ENCODE measurements at places on chromosomes 11 and 22.

DNA sequence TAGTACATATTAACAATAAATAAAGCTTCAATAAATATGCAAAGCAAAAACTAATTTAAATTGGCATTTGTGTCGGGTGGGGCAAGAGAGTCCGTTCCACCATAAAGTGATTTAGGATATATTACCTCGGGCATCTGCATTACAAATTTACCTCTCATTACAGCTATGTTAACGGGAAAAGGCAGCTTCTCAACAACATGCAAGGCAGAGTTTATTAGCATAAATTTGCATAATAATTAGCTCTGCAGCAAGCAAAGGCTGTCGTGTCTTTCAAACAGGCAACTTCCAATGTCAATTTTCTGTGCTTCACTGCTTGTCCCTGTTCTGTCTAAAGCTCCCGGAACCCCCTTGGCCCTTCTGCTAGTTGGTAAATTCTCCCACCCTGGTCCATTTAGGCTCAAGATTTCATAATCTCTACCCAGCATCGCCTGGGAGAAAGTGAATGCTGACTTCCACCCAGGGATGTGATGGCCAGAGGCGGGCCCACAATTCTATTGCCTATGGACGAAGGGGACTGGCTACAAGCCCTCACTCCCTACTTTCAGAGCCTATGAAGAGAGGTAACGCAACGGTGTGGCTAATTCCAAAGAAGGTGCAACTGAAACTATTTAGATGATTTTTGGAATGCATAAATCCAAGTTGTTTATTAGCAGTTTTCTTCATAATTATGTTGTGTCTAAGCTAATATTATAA lies 462.1 kb downstream of the OPCML start:
- no peak for DNase-seq

GRCh38 chr11:104124979-104125378 lies 39.0 kb downstream of the PDGFD start:
- no peak for DNase-seq

- DNase-seq: no peak
Observed at GRCh38 chr22:32326647-32327046, 31.0 kb upstream of the RFPL3 start.

- no peak for DNase-seq
Observed at GRCh38 chr11:114891911-114892310, 213.6 kb downstream of the NXPE2 start.

DNA sequence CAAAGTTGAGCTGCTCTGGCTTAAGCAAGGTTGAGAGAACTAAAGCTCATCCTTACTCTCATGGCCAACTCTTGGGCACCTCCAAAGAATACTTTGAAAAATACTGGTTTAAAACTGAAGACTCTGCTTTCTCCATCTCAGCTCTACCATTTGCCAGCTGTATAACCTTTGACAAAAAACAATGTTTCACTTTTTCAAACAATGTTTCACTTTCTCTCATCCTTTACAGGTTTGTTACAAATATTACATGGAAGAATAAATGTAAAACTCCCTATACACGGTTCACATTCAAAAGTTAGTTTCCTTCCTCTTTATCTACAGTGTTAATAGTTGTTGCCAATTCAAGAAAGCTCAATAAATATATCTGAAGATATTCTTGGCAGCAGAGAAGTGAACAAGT lies 19.2 kb downstream of the AMBRA1 start:
- no peak for DNase-seq

- no peak for DNase-seq
Observed at GRCh38 chr11:114166897-114167323, 107.4 kb downstream of the ZBTB16 start.

GRCh38 chr22:20786536-20786979 lies 12.6 kb downstream of the SERPIND1 start:
- DNase-seq: no peak

DNA sequence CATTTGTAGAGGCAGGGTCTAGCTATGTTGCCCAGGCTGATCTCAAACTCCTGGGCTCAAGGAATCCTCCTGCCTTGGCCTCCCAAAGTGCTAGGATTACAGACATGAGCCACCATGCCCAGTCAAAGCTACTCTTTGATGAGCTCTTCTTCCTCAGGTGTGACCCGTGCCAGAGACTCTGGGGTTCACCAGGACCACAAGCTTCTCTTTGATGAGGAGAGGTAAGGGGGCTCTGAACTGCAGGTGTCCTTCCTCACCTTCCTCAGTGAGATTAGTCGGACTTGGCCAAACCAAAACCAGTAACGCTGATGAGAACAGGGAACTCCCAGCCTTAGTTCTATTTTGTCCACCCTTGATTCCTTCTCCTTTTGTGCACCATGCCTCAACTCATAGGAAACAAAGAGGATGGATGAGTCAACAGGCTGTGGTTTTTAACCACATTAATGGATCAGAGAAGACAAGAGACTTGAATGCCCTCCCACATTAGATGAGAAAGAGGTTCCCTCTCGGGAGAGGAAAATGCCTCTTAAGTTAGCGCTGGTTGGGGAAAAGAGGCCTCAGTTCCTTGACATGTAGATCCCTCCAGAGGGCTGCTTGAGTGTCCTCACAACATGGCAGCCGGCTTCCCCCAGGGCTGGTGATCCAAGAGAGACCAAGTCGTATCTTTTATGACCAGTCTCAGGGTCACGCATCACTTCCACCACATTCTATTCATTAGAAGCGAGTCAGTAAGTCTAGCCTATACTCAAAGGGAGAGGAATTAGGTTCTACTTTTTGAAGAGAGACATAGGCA lies 25.7 kb upstream of the CTR9 start:
- no peak for DNase-seq

GRCh38 chr11:1672613-1673350 lies 24.2 kb upstream of the KRTAP5-6 start:
- no peak for DNase-seq

GRCh38 chr11:120694726-120695125 lies 183.2 kb downstream of the GRIK4 start:
- no peak for DNase-seq

- DNase-seq: no peak
Observed at GRCh38 chr11:59822989-59823566, 12.5 kb upstream of the MRPL16 start.

DNA sequence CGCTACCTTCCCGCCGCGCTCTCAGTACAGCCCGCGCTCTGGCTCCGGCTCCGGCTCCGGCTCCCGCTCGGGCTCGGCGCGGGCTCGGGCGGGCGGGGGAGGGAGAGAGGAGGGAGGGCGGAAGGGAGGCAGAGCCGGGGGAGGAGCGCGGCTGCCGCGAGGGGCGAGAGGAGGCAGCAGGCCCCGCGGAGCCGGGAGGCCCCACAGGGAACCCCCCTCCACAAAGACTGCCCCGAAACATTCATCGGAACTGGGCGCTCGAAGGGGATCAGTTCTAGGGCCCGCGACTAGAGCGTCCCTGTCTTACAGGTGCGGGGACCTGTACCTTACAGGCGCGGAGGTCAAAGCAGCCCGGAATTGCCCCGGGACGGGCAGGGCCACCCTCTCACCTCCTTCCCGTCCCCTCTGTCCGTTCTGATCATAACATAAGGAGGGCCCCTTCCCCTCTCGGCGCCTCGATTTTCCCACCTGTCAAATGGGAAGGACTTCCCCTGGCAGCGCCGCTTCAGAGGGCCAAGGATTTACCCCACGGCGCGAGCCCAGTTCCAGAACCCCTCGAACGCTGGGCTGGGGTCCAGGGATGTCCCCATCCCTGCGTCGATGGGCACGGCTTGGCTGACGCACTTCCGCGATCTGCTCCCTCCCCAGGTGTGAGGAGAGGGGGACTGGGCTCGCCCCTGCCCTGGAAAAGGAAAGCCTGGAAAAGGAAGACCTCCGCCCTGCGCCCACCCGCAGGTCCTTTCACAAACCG lies at the start of gene SHISA8:
TSS of gene SHISA8 (minus strand) at position 40 of the 751 bp plus-strand sequence. CDS start 407 bp downstream, outside the sequence.
- DNase-seq: no peak

- DNase-seq: no peak
Observed at GRCh38 chr11:57544566-57544965, 7.2 kb downstream of the SMTNL1 start.

- no peak for DNase-seq
Observed at GRCh38 chr11:41451011-41451410, 8.4 kb downstream of the LRRC4C start.

DNA sequence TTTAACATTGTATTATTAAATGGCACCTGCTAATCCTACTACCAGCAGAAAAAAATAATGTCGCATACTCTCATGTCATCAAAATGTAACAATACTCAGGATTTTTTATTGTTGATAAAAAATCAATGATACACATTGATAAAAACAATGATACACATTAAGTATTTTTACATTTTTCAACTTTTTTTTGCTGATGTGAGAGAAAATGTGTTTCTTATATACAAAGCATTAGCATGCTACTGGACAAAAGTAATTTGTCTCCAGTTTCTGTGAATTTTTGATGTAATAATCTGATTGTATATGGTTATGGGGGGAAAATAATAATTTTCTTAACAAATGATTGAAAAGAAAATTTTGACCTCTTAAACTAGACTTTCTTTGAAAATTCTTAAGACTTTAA lies 1256.6 kb upstream of the CNTN5 start:
- DNase-seq: no peak

- no peak for DNase-seq
Observed at GRCh38 chr11:126403658-126404057, 48.2 kb downstream of the ST3GAL4 start.

GRCh38 chr11:68460741-68461574 lies at the start of gene PPP6R3:
Gene PPP6R3, plus strand, starts transcription at chr11:68460752. Its CDS starts 76,913 bp downstream, at chr11:68537665.
- DNase-seq: no peak

DNA sequence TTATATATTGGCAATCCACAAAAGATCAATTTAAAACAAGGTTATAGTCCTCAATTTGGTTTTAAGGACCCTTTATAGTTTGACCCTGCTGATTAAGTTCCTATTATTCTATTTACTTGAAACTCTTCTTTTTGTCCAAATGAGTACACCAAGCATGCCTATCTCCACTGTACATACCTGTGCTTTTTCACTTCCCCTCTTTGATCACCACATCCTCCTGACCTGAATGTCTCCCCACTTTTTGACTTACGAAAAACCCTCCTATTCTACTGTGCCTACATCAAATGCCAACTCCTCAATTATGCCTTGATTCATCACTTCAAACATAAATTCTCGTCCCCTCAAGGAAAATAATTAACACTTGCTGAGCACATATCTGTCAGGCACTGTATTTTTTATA lies 113.5 kb downstream of the SOX6 start:
- DNase-seq: no peak

DNA sequence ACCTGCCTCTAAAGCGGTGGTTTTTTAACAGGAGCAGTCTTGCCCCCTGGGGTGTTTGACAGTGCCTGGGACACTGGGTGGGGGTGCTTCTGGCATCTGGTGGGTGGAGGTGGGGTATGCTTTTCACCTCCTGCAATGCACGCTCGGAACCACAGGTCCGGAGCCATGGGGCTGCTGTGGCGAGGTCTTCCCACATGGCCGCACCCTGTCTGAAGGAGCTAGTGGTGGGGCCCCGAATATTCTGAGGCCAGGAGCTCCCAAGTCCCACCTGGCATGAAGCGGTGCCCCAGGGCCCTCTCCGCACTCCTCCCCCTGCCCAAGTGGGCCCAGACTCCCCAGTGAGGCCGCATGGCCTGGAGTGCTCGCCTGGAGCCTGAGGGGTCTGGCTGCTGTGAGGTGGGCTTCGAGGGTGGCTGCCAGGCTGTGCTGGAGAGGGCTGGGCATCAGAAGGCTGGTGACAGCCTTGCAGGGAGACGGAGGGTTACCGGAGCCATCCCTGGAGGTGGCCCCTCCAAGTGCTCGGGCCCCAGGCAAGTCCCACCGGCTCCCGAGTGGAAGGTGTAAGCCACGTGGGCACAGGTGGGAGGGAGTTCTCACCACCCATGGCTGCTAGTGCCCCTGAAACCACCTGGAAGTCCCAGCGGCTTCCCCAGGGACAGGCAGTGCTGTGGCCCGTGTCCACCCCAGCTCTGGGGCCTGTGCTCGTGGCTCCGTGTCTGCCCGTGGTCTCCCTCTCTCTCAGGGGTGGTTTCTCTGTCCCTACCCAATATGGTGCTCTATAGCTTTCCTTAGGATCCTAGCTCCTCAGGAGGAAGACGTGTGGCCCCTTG lies 15.1 kb downstream of the TBX1 start:
- DNase-seq: no peak

DNA sequence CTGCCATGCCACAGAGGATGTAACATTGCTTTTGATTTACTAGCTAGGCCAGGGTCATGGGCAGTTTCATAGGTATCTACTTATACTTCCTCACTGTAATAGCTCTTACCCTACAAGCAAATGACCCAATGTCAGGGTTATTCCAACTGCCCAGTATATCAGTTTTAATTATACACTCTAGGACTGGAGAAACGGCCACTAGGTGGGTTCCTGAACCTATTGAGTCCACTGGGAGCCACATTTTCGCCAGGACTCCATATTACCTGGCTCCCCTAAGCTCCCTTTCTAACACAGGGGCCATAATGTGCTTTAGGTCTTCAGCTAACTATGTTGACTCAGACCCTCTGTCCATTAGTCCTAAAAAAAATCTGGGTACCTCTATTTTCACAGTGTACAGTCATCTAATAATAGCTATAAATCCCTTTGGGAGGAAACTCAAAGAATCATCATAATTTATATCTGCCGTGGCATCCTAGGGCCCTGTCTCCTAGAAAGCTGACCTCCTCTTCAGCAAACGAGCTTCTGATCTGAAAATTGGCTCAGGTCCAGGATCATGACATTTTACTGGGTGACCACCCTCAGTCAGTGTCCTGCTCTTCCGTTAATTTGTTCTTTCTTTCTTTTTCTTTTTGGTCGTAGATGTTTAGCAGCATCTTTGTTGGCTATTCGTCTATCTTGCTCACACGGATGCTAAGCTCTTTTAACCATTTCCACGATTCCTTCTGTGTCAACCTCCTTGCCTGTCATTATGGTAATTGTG lies 244.3 kb downstream of the FAM76B start:
- no peak for DNase-seq

GRCh38 chr22:26890870-26891269 lies 233.5 kb downstream of the MIAT start:
- no peak for DNase-seq

GRCh38 chr22:30318799-30319419 lies 7.8 kb downstream of the TBC1D10A start:
- DNase-seq: no peak

GRCh38 chr11:5247472-5248192 lies 2.0 kb downstream of the HBG1 start:
- DNase-seq: no peak

GRCh38 chr11:63766531-63767235 lies 1.9 kb downstream of the ZFTA start:
- no peak for DNase-seq

DNA sequence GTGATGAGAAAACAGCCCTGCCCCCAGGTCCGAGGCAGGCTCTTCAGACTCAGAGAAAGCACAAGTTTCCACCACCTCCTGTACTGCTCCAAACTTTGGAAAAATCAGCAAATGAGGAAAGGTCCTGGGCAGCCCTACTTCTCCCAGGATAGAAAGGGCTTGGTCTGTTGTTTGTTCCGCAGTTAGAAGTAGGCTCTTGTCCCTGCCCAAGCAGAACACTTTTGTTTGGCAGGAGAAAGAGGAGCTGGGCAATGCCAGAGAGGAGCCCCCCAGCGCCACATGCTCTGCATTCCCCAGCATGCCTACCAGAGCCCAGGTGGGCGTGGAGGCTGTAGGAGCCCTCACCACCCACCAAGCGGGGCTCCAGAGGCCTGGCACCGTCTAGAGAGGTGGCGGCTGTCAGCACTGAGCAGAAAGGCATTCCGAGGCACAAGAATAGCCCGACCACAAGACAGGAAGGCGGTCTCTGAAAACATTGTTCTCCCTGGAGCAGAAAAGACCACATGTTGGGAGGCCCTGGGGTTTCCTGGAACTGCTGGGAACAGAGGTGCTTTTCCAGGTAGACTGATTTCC lies 90.3 kb upstream of the CD82 start:
- DNase-seq: no peak

Measured in thoracic aorta (tissue), 2 donors.